NCI-H1930 (cell line): ENCODE measurements at places on chromosomes 6 and 20.

DNA sequence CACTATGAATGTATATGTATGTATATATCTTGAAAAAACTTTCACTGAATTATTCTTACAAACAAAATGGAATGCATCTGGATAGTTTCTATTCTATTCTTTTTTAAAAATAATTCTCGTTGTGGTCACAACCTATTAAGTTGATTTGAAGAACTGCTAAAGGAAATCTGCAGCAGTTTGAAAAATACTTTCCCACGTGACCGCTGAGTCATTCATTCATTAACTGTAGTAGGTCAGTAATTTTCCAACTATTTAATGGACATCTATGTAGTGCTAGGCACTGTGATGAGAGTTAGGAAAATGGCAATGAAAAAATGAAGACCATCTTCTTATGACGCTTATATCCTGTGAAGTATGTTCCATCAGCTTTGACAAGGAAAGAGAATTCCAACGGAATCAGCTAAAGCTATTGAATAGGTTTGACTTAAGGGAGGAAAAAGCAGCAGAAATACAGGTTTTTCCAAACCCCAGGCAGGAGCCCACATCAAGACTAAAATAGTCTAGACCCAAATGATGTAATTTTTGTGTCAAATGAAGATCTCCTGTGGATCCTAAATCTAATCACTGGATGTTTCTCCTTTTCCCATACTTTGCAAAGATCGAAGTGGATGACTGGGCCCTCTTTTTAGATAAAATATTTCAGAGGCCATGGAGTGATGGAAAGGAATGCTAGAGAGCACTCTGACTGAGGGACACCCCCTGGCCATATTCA is 4.1 kb upstream of the EFHC1 start:
- no peak for DNase-seq

- no peak for DNase-seq
Measured at GRCh38 chr6:140940251-140940925, 1192.3 kb upstream of the GJE1 start.

GRCh38 chr6:162580619-162581018 is 146.9 kb downstream of the PRKN start:
- no peak for DNase-seq

DNA sequence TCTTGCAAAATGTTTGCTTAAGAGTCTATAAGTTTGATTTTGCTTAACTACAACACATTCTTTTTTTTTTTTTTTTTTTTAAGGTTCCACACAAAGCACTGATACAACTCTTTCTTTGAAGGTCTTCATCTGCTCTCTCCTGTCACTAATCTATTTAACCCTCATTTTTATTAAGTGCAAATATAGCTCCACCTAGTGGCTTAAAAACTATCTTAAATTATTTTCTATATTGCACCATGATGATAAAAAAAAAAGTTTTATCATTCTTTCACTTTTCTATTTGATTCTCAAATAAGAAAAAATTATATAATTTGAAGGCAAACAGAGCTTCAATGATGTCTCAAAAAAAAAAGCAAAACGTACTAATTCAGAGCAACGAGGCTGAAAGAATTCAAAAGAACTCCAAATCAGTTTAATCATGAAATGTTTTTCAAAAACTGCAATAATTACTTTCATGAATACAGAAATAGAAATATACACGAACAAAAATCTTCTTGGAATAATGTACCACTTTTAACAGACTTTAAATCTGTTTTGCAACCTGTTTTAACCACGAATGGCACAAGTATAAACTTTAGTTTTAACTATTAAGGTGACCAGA is 12.8 kb downstream of the ESF1 start:
- DNase-seq = no peak

- DNase-seq = no peak
Measured at GRCh38 chr20:10639077-10639736, 34.6 kb downstream of the JAG1 start.

DNA sequence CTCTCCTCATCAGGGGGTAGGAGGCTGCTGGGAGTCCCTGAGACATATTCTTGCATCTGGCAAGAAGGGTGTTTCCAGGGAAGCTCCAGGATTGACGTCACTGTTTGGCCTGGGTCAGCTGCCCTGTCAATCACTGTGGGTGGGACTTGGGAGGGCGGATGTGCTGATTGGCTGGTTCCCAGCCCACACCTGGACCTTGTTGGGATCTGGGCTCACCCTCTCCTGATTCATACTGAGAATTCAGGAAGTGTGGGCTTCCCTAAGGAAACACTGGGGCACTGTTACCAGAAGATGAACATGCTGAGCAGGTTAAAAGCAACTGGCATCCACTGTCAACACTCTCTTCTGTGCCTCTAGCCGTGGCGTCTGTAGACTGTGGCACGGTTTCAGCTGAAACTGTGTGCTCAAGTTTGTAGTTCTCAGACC is 36.5 kb downstream of the CDH26 start:
- DNase-seq = no peak

DNA sequence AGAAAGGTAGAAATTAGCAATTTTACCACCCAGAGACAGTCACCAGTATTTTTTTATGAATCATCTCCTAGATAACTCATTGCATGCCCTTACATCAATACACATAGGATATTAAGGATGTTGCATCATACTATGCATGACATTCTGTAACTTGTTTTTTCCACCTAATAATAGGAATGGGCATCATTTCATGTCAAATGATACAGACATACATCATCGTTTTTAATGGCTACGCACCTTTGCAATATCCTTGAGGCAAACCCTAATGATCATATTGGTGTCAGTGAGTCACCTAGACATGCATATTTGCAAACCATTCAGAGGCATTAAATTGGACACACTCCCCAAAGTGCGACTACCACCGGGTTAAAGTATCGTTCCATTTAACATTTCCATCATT is 309.7 kb upstream of the AGPAT4 start:
- no peak for DNase-seq
